ENCODE measurements at places on chromosomes 6 and 20.

GRCh38 chr20:19692685-19693119, 65.4 kb upstream of the RIN2 start:
- no peak for DNase-seq

GRCh38 chr6:163538331-163538730, 123.8 kb downstream of the QKI start:
- DNase-seq = no peak

- no peak for DNase-seq
Observed at GRCh38 chr6:169994739-169995138, 243.3 kb downstream of the ERMARD start.

DNA sequence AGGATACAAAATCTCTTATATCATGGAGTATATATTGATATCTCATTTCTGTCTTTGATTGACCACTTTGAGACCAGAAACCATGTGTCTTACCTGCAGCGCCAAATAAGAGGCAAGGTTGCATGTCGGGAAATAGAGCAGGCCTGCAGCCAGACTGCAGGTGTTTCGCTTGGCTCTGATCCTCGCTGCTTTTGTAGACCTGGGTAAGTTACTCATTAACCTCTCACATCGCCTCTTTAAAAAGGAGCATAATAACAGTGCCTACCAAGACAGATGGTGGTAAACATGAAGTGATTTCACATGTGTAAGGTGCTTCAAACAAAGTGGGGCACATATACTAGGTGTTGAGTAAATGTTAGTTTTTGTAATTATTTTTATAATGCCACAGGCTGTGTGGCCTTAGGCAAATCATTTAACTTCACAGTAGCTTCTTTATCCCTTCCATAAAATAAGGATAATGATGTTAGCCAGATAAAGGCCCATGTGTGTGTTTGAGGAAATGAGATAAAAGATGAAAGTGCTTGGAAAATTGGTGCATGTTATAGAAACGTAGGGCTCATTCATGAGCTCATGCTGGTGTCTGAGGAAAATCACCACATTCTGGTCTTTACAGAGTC, 248.8 kb upstream of the MAP3K7 start:
- no peak for DNase-seq

DNA sequence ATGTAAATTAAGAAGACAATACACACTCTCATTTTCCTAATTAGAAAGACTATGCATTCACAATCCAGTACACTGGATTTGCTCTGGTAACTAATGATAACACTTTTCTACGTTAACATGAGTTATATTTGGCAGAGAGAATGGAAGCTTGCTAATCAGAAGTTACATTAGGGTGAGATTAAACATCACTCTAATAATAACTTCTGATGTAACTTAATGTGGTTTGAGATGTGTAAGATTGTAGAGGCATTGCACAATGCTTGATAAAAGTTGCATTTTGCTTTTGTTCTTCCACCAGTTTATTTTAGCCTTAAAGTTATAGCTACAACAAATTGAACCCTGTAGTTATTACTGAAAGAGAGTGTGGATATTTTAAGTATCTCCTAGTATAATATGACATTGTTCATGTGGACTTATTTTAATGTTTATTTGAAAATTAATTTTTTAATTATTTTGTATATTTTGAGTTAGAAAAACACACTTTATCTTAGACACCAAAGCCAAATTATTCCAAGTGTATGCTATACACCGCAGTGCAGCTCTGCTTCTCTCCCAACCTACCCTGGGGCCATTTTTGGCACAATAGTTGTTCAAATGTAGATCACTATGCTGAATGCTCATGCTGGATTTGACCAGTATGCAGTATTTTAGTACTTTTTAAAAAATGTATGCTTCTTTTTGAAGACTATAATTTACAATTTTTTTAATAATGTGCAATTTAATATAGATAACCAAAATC, 143.2 kb downstream of the SLC16A10 start:
- no peak for DNase-seq

DNA sequence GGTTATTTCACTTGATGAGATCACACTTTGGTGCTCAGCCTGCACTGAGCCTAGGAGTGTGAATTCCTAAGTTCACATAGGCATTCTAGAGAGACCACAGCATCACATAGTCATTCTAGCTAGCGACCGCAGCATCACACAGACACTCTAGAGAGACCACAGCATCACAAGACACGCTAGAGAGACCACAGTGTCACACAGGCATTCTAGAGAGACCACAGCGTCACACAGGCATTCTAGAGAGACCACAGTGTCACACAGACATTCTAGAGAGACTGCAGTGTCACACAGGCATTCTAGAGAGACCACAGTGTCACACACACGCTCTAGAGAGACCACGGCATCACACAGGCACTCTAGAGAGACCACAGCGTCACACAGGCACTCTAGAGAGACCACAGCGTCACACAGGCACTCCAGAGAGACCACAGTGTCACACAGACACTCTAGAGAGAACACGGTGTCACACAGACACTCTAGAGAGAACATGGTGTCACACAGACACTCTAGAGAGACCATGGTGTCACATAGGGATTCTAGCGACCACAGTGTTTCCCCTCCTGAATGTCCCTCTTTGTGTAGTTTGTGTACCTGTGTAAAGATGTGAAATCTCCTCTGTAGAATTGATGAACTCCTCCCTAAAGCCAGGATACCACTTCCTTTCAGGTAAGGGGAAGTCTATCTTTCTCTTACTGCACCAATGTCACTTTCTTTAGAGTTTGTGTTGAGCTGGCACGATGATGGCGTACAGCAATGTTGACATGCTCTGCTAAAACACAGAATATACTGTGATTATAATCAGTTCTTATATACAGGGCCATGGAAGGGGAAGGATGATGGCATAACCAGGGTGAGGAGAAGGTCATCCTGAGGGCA, 169.4 kb downstream of the ZDHHC14 start:
- DNase-seq = no peak

All from tibial artery (tissue), 4 donors.